ENCODE measurements at places on chromosomes 3 and 15.
A peak's percentile ranks its signal among the peaks of the same experiment; 100 is the strongest.

- DNase-seq, result no peak
Observed at GRCh38 chr15:62883938-62884479, 158.5 kb upstream of the TPM1 start.

DNA sequence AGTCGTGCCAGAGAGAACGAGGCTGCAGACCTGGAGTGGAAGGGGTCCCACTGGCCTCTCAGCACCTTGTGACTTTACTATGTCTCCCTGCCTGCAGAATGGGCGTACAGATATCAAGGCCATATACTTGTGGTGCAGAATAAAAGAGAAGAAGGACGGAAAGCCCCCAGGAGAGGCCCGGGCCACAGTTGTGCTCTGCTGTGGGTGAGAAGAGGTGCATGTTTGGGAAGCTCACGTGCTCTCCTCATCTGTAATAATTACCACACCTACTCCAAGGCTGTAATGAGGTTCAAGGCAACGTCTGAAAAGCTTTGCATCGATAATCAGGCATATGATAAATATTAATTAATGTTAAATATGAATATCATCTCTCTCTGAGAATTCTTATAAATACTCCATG is 58.0 kb downstream of the MGLL start:
- DNase-seq, result no peak

DNA sequence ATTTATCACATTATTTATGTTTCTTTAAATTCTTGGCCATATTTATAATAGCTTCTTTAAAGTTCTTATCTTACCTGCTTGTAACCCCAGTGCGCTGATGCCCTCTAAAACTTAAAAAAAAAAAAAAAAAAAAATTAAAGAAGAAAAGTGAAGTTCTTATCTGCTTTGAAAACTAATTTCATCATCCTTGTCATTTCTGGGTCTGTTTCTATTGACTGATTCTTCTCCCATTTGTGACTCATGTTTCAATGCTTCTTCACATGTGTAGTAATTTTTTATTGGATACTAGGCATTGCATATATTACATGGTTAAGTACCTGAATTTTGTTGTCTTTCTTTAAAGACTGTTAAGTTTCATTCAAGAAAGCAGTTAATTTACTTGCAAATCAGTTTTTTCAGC is 3.4 kb upstream of the SEC22A start:
- no peak for DNase-seq

- DNase-seq, result no peak
Observed at GRCh38 chr15:72912121-72912520, 128.6 kb upstream of the ADPGK start.

DNA sequence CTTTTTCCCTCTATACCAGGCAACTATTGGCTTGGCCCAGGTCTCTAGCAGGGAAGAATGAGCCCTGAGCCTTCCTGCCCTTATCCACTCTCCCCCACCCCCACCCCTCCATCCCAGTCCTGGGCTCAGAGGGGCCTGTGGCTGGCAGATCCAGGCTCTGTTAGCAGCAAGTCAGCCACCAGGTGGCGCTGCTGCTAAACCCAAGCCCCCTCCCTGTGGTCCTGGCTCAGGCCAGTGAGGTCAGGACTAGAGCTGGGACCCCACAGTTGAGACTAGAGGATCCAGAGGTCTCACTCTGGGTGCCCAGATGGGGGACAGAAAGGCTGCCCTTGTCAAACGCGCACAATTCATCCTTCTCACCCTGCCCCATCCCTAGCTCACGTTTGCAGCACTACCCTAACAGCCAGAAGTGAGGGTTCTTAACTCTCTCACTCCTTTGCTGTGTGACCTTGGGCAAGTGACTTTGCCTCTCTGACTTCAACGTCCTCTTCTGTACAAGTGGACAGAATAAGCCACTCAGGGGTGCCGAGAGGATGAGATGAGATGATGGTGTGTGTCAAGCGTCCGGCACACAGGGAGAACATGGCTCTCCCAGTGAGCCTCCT is 46.8 kb upstream of the SLC6A1 start:
- DNase-seq, result peak; percentile 80

- DNase-seq, result no peak
Observed at GRCh38 chr3:36373666-36374065, 6.6 kb upstream of the STAC start.

GRCh38 chr15:36911322-36911944 is 188.9 kb downstream of the MEIS2 start:
- no peak for DNase-seq

Data from stimulated activated CD8-positive, alpha-beta memory T cell treated with anti-CD3 and anti-CD28 coated beads, Interleukin-4, amount 100 ng/mL, for 48 hours (primary cell).